Endothelial cell (in vitro differentiated cells): ENCODE measurements at places on chromosomes 12 and 14.

DNA sequence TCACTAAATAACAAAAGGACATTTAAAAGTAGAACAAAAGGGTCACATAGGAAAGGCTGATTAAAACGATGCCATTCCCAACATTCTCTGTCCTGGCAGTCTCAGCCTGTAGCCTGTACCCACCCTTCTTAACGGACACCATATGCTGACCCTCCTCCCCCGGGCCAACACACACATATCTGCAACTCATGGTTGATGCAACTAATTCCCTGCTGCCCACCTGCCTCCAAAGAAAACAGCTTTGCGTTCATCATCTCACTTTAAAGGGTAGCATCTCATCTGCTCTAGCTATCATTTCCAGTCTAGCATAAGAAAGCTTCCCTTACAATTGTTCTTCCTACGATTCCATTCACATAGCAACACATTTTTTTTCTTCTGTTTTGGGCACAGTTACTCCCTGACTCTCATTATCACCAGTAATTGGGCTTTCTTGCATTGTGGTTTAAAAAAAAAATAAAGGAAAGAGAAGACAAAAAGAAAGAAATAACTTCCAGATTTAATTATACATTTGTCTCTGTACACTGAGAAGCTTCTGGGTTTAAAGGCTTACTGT lies 92.9 kb downstream of the KCNC2 start:
- no peak for DNase-seq

GRCh38 chr12:79884401-79885006 lies 50.4 kb downstream of the PPP1R12A start:
- no peak for DNase-seq

GRCh38 chr14:79281244-79282152 lies 929.8 kb downstream of the DIO2 start:
- no peak for DNase-seq

DNA sequence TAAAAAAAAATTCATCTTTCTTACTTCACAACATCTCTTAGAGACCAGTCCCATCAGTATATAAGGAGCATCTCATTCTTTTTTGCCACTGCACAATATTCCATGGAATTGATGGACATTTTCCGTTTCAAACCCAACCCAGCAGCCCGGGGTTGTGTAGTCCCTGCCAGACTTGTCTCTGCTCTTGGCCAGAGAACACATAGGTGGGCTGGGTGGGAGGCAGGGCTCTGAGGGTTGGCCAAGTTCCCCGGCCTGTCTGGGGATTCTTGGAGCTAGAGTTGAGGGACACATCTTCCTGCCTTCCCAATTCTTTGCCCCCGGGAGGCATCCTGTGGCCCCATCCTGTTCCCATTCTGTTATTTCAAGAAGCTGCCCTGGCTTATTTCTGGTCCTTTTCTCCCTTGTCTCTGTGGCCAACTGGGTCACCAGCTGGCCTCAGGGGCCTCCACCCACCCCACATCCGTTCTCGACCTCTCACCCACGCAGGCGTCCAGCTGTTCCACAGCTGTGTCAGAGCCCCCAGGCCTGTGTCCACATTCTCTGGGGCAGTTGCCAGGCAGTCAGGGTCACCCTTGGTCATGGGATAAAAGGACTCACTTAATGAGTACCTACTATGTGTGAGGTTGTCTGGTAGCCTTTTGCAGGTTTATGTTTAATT lies 52.0 kb upstream of the CCDC63 start:
- no peak for DNase-seq

GRCh38 chr12:115975411-115975810 lies 302.1 kb downstream of the MED13L start:
- DNase-seq = no peak

GRCh38 chr12:52441320-52441911 lies 7.2 kb upstream of the KRT75 start:
- no peak for DNase-seq

DNA sequence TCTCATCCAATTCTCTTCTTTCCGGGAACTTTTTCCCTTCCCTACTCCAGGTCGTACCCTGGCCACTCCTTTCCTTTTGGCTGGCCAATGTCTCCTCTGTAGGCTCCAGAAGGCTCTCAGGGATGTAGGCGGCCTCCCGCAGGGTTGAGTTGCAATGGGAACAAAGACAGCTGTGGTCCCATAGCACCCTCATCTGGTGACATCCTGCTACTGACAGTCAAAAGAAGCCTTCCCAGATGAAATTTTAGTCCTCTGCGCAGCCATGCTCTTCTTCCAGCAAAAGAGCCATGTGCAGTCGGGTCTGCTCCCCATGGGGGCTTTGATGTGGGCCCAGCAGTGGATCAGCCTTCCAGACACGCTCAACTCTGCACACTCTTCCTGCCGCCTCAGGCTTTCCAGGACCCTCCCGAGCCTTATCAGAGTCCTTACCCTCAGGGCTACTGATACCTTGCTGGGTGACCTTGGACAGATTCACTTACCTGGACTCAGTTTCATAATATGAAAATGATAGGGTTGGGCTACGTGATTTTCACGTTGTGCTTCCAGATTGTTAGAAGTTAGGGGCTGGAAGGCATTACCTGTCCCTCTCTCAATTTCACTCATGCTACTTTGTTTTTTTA lies 5.5 kb upstream of the CELA1 start:
- peak; percentile 75 for DNase-seq

GRCh38 chr14:105500726-105501101 lies 9.7 kb downstream of the TEDC1 start:
- no peak for DNase-seq

GRCh38 chr12:16076970-16077522 lies 165.9 kb downstream of the DERA start:
- DNase-seq = no peak

DNA sequence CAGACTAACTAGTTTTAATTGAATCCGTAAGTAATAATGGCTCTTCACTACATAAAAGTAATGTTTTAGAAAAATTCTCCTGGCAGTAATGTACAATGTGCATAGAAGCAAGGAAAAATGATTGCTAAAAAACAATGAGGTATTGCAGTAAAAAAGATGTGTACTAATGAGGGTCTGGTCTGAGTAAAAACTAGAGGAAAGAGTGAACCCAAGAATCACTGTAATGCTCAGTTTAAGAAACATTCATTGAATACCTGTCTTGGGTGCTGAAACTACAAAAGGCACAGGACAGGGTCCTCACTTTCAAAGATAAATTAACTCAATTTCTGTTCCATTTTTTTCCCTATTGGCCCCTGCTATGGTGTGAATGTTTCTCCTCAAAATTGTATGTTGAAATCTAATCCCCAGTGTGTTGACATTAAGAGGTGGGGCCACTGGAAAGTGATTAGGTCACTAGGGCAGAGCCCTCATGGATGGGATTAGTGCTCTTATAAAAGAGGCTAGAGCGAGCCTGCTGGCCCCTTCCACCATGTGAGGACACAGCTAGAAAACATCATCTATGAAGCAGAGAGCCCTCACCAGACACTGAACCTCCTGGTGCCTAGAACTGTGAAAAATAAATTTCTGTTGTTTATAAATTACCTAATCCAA lies 51.6 kb downstream of the RPS6KA5 start:
- DNase-seq = no peak

- DNase-seq = no peak
Measured at GRCh38 chr14:61480704-61481285, 159.4 kb downstream of the PRKCH start.

DNA sequence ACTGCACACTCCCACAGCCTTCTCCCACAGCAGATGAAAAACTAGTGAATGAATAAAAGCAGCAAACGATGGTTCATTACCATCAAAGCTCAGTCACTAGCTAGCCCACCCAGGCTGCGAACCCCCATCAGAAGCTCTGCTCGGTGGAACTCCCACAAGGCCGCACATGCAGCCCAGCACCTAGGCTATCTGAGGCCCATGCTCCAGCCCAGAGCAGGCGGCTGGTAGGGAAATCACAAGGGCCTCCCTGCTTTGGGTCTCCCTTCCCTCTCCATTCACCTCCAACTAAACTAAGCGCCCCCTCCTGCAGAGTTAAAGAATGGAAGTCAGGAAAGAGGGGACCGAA lies 69.0 kb downstream of the ITPK1 start:
- DNase-seq = no peak
